ENCODE measurements at places on chromosomes 12 and 14. TPM values are rescaled to one million over a fixed set of nuclear protein-coding genes. Genes with fewer than 3 reads are reported as not detected.

GRCh38 chr12:39587225-39587624, 32.4 kb downstream of the ABCD2 start:
- peak; percentile 40 for DNase-seq

Gene AGAP2
- under 0.01 TPM for total RNA-seq

DNA sequence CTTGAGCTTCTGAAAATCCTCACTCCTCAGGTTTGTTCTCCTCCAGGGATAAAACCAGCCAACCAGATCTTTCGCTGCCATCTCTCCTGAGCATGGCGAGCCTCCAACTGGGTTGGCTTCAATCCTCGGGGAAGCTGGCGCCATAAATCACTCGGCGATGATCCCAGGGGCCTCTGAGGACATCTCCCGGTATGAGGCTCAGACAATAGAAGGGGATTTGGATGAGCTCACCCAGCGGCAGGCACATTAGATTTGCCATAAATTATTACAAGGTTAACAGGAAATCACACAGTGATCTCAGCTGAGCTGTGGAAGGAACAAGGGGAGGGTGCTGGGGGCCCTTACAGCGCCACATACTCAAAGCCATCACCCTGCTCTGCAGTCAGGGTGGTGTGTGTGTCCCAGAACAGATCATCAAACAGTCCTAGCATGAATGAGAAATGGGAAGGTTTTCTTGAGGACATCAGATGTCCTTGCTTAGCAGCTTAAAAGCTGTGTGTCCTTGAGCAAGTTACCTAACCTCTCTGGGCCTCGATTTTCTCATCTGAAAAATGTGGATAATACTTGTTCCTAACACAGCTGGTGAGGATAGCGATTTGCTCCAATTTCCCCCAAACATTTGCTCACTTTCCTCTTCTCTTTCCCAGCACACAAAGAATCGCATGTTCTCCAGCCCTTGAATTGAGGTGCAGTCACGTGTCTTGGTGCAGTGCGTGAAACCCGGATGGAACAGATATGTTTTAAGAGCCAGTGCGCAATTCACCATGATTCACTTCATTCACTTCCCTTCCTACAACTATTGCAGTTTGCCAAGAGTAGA, 142.8 kb downstream of the SCARB1 start:
- peak; percentile 27 for DNase-seq

- DNase-seq: no peak
These were observed 156.7 kb downstream of the NUAK1 start for GRCh38 chr12:105982022-105982421.

- peak; percentile 81 for DNase-seq
These were observed at the start of gene POU6F1 for GRCh38 chr12:51217968-51218606. TSS of gene POU6F1 (minus strand) at chr12:51218062. CDS start at chr12:51206836, 11,226 bp downstream.

- DNase-seq: no peak
These were observed 20.9 kb upstream of the PLXNC1 start for GRCh38 chr12:94127239-94128131.

GRCh38 chr14:51957950-51958349, 31.4 kb upstream of the RTRAF start:
- DNase-seq: peak; percentile 65

- DNase-seq: peak; percentile 76
These were observed 10.7 kb downstream of the GPRC5A start for GRCh38 chr12:12902036-12902435.

- no peak for DNase-seq
These were observed 734.2 kb downstream of the MED13L start for GRCh38 chr12:115543269-115543668.

DNA sequence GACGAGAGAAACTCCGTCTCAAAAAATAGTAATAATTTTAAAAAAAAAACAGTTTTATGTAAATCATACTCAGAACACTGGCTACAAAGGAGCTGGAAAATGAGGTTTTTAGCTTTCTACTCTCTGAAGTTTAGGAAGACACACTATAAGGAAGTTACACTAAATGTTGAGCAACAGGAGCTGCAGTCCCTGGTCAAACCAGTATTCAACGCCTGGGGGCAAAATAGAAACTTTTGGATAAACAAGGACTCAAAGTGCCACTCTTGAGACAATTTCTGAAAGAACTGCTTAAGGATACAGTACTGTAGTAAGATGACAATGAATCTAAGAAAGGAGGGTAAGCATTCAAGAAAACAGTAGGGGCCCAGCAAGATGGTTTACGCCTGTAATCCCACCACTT, 29.3 kb downstream of the ACTR6 start:
- no peak for DNase-seq

- no peak for DNase-seq
These were observed 688 bp downstream of the C12orf71 start for GRCh38 chr12:27081668-27082111.

DNA sequence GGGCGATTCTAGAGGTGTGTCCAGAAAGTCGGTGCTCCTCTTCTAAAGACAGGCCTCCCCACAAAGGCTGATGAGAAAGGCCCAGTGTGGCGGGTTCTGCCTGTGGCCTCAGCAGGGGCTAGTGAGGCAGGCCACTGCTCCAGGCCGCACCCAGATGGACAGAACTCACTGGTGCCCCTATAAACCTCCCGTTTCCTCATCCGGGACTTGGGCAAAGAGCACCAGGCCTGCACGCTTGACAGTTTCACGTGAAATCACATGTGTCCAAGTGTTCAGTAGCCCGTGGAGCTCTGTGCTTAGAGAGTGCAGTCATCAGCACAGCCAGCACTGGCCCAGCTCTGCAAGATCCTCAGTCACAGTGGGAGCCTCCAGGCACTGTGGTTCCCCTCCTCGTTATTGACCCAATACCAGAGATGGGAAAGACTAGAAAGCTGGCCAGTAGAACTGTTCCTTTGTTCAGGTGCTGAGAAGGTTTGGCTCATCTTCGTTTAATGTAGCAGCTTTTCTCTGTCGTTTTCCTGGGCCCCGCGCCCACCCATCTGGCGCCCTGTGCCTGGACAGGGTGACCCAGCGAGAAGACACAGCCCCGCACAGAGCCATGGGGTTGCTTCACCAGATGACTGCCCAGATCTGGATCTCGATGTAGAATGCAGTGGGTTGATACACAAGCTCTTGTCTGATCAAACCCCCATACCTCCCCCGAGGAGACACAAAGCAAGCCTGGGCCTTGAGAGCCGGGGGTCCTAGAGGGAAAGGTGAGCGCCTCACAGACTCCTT, 26.3 kb downstream of the IL31 start:
- DNase-seq: no peak

Gene C1R
- total RNA-seq: 650 TPM

DNA sequence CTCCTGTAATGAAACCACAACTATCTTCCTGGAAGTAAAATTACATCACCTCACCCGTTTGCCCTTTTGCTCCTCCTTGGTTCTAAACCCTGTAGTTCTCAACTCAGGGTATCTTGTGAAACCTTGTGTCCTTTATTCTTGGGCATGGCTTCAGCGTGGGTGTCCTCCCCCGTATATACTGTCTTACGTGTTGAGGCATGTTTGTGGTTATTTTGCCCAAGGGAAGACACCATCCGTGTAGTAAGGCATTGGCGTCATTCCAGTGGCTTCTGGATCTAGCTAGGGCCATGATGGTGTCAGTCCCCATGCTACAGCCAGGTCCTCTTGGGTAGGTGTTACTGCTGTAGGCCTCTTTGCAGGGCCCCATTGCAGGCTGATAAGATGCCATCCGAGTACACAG, 115.4 kb downstream of the ZFP36L1 start:
- no peak for DNase-seq

GRCh38 chr14:87434680-87435079, 558.3 kb downstream of the GALC start:
- no peak for DNase-seq

DNA sequence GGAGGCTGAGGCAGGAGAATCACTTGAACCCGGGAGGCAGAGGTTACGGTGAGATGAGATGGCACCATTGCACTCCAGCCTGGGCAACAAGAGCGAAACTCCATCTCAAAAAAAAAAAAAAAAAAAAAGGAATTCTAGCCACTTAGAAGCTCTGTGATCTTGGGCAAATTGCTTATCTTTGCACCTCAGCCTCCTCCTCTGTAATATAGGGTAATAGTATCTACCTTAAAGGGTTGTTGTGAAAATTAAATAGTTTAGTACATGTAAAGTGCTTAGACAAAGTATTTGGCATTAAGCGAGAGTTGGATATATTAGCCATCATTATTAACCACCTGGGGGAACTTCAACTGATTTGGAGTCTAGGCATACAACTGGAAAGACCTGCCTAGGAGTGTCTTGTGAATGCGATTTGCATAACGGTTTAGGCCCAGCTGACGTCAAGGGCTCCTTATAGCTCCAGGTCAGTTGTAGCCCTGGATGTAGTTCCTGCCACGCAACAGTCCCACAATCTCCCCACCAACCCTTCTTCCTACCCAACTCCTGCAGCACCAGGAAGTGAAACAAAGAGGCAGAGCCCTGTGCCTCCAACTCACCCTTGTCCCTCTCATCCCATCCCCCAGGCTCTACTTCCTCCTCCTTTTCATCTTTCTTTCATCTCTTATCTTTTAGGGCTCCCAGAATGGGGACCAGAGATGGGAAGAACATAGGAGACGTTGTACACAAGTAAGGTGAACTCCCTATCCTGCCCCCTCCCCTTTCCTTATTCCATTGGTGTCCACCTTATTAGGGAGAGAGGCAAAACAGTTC, 2.1 kb upstream of the IL23A start:
- DNase-seq: no peak
